WTC11 (cell line): ENCODE measurements at places on chromosomes 5 and 9.
A peak's percentile ranks its signal among the peaks of the same experiment; 100 is the strongest.

DNA sequence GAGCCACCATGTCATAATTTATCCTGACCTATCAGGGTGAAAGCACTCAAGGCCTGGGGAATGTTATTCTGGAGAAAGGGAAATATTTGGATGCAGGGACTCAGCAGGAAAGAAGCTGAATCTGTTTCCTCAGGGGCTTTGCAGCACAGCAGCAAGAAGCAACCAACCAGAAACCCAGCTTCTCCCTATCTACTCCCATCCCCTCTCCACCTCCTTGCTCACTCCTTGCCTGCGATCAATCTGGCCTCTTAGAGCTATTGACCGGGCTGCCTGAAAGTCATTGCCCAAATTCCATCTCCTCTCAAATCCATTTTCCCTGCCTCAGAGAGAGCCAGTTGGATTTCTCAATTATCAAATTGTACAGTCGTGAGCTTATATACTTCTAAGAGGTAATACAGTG is 542.0 kb upstream of the TRPC7 start:
- no peak for DNase-seq

- DNase-seq, result no peak
These were observed 449.6 kb upstream of the CHD1 start for GRCh38 chr5:99378443-99378842.

DNA sequence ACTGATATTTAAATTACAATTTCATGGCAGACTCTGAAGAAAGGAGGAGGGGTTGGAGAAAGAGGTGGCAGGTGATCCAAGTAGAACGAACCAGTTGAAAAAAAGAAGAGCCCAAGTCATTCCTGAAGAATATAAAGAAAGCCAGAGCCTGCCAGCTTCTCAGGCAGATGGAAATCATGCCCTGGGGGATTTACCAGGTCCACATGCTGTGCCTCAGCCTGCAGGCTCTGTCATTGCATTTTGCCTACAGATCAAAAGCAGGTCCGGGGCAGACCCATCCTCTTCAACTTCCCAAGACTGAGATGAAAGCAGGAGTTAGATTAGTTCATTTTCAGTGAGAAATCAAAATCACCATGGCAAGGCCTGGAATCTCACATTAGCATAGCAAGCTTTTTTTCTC is 48.5 kb downstream of the GDNF start:
- DNase-seq, result no peak

GRCh38 chr9:73091909-73092308 is 59.8 kb upstream of the ANXA1 start:
- no peak for DNase-seq

DNA sequence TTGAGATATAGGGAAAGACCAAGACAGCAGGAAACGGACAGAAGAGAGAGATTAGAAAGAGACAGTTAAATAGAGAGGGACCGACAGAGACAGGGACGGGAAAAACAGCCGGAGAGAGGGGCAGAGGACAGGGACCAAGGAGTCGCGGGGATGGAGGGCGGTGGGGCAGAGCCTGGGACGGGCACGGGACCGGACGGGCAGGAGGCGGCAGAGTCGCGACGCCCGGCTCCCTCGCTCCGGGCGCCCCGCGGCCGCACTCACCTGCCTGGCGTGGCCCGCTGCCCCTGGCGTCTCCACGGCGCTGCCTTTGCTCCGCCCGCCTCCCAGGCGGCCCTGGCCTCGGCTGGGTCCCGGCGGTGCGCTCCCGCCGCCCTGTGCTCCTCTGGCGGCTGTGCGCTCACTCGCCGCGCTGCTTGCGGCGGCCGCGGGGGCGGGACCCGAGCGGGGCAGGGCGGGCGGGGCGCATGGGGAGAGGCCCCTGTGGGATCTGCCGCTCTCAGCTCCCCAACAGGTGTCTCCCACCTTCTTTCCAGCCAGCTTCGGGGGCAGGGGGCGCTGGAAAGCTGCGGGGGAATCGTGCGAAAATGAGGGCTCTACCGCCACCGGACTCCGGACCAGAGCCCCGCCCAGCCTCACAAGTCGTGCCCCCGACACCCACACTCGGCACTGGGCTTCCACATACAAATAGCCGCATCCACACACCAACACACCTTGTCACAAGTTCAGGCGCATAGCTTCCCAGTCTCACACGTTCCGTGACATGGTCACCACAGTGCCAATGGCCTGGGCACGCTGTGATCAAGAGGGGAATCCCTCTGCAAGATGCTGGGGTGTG is at the start of gene ARID3C:
ARID3C (minus strand) TSS at position 411 of the 835 bp plus-strand sequence. CDS start 1,052 bp downstream, outside the sequence.
- peak; percentile 53 for DNase-seq

DNA sequence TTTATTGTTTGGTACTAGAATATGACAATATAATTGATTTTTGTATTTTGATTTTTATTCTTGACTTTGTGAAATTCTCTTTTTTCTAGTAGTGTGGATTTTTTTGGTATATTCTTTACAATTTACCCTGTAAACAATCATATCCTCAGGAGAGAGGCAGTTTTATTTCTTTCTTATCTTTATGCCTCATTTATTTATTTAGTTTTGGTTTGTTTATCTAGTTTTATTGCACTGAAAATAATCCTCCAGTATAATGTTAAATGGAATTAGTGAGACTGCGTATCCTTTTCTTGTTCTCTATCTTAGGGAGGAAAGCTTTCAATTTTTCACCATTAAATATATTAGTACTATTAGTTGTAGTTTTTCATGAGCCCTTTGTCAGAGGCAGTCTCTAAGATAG is 109.4 kb downstream of the MACROH2A1 start:
- no peak for DNase-seq

DNA sequence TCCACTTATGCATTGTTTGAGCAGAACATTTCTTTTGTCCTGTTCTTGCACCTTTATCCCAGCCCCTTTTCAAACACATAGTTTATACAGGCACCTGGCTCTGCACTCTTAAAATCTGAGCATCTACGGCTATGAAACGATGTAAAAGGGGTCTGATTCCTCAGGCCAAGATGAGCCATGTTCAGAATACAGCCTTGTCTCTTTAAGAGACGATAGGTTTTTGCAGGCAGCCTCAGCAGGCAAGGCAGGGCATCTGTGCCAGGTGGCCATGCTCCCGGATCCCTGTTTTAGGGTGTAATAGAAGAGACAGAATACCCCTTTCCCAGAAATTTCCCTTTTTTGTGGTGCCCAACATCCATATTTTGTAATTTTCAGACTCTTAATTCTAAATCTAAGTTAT is 89.1 kb upstream of the NFIB start:
- no peak for DNase-seq

- no peak for DNase-seq
These were observed 41.2 kb downstream of the SLC46A2 start for GRCh38 chr9:112849363-112849922.

DNA sequence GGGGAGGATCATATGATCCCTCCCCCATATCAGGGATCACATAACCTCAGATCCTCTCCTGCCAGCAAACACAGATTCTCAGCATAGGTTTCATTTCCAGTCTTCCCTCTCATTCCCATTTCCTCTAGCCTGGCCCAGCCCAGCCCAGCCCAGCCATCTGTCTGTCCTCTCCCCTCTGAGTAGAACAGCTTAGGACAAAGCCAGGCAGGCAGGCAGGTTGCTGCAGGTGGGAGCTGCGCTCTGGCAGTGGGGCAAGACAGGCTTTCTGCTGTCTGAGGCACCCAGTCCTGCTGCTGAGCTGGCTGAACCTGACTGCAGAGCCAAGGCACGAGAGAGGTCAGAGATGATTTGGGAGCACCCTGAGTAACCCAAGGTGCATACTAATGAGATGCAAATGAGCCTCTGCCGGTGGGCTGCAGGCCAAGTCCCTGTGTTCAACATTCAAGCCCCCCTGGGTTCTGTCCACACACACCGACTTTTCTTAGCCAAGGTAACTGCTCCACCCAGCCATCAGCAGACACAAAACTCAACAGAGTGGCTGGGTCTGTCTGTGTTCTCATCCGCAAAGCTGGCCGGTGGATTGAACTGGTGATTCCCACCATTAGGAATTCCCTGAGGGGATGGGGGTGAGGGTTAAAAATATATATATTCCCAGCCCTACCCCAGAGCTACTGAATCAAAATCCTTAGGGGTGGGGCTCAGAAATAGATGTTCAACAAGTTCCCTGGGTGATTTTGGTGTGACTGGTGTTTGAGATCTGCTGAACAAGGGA is 9.1 kb downstream of the FAT2 start:
- no peak for DNase-seq

DNA sequence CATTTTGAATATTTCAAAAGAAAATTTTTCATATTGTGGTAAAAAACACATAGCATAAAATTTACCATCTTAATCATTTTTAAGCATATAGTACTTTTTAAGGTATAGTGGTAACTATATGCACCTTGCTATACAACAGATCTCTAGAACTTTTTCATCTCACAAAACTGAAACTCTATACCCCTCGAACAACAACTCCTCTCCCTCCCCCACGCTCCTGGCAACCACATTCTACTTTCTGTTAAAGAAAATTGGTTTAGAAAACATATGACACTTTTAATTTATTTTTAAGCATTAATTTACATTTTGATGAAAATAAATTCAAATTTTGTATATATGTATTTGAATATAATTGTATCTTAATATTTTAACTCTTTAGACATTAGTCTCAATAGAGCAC is 147.2 kb upstream of the EFNA5 start:
- DNase-seq, result no peak

DNA sequence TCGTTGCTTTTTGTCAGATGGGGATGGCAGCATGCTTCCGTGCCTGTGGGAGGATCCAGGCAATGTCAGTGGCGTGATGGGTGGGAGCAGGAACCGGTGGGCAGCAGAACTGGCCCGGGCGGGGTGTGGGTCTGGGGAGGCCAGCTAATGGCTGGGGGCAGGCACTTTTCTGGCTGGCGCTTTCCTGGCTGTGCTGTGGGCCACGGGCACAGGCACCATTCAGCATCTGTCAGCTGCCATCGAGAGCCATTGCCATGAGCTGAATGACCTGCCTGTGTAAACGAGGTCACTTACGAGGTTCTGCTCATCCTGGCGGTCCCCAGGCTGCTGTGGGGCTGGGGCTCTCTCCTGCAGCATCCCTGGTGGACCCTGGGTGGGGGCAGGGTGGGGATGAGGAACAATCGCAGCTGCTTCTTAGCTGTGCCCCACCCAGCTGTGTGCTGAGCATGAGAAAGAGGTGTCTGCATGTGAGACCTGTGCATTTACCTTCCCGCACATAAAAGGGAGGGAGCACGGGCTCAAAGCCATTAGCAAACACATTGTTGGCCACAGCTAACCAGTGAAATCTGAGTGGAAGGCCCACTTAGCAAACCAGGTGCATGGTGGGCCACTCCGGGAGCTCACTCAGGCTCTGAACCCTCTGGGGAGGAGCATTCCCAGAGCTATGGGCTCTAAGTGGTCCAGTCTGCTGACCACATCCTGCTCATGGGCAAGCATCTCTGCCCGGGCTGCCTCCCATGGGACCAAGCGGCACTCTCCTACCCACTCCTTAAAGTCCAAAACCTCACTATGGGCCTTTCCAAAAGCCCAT is 41.3 kb upstream of the OLFM1 start:
- DNase-seq, result no peak

DNA sequence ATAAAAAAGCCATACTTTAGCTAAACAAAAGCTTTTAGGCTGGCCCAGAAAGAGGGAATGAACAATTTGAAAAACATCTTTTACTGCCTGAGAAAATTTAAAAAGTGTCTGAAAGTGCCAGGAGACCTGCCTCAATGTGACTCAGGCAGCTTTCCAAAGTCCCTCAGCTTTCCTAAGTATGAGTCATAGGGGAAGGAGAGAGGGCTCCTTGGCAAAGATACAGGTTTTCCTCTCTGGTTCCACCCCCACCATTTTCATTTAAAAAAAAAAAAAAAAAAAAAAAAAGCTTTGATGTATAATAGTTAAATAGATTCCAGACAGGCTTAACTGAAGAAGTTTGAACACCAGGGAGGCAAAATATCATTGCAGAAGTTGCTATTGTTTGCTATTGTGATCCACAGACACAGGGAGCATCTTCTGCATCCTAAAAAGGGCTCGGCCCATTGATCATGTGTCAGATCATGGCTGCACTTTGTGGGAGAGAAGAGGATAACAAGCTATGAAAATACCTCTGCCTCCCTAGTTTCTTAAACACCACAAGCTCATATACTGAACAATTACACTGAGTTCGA is 71.5 kb downstream of the MRPS27 start:
- no peak for DNase-seq

DNA sequence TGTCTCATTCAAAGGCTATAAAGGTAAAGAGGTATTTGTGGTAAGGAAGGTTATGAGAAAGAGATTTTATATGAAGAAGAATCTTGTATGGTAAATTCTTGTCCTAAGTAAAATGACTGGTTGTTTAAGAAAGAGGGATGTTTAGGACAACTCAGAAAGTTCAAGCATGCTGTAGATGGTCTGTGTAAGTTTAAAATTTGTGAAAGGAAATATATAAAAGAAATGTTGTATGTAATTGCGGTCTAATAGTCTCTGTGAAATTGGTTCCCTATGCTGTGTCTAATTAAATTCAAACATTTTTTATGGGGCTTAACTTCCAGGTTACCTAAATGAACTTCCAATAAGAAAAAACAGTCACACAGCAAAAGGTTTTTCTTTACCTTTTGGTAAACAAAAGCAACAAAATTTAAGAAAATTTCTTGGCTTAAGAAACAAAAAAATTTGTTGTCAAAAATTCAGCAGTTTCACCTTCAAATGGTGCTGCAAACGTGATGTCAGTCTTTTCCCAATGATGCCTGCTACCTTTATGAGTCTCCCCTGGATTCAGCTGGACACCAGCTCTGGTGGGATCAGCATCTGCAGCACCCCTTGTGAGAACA is 83.0 kb upstream of the FCN1 start:
- no peak for DNase-seq

DNA sequence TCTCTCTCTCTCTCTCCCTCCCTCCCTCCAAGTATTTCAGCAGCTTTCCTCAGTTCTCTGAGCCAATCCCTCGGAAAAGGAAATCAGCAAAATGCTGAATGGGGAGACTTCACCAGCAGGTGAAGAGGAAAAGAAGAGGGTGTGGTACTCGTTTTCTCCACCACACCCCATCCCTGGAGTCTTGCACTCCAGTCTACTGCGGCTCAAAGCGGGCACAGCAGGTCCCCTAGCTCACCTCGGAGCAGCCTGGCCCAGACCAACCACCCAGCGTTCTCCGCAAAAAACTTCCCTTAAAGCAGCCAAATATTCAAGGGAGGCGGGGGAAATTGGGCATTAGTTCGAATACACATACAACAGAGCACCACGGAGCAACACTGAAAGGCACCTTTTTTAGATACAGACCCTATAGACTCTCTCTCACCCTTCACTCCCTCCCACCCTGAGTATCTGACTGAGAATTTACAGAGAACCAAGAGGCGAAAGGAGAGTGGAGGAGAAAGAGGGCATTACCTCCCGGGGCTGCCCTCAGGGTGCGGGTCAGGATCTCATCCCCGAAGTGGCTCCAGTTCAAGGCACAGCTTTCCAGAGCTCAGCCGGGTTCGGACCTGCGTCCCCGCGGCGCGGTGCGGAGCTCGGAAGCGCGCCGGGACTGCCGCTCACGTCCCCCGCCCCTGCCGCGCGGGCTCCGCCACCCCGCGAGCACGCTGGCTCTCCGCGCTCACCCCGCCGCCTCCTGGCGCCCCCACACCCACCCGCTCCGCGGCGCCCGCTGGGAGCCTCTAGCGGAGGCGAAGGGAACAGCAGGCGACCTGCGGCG is 1638.5 kb upstream of the C9orf72 start:
- peak; percentile 72 for DNase-seq

GRCh38 chr9:114180696-114181606 is 25.6 kb downstream of the COL27A1 start:
- DNase-seq, result no peak
